Activated CD8-positive, alpha-beta T cell treated with anti-CD3 and anti-CD28 coated beads, Interleukin-2, amount 10 ng/mL, durations not matched to agents 7 days and 5 days (primary cell): ENCODE measurements at places on chromosomes 6 and 20. TPM values are rescaled to one million over a fixed set of nuclear protein-coding genes. Genes with fewer than 3 reads are reported as not detected.

RNF146 gene
- total RNA-seq, result 18.0 TPM

DNA sequence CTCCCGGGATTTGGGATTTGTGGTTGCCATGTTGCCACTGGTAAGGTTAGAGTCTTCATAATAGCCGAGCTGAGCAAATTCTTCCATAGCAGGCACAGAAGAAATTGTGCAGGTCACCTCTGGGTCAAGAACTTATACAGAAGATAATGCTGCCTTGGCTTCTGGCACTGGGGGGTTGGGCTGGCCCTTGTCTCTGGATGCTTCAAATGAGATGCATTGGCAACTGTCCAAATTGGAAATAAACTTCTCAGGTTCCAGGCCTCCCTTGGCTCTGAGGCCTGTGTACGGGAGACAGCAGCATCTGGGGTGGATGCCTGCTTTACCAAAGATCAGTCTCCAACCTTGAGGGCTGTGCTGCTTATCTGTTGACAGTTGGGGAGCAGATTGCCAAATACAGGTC is 26.2 kb downstream of the MYO6 start:
- DNase-seq, result no peak

GRCh38 chr6:136750696-136751521 is 41.4 kb downstream of the MAP3K5 start:
- no peak for DNase-seq

DNA sequence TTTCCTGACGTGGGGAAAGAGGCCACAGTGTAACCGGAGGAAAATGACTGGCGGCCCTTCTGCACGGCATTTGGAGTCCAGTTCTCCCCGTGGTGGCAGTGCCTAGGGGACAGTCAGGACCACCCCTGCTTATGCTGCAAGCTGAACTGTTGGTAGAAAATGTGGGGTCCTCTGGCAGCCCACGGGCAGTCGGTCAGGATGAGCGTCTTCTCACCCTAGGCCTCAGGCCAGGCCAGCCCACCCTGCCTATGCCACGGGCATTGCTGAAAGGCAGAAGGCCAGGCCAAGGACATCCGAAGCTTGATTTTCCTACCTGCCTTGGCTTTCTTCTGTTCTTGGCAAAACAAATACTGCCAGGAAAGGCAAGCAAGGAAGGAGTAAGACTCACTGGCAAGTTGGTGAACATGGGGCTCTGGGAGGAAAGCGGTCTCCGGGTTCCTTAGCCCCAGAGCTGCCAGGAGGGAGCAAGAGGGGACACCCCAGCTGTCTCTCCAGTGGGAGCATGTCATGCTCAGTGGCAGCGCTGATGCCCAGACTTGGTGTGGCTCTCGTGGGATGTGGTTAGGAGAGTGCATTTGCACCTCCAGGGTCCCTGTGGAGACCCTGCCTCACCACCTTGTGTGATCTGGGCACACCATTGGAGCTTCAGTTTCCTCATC is 311.6 kb downstream of the QKI start:
- DNase-seq, result no peak

DNA sequence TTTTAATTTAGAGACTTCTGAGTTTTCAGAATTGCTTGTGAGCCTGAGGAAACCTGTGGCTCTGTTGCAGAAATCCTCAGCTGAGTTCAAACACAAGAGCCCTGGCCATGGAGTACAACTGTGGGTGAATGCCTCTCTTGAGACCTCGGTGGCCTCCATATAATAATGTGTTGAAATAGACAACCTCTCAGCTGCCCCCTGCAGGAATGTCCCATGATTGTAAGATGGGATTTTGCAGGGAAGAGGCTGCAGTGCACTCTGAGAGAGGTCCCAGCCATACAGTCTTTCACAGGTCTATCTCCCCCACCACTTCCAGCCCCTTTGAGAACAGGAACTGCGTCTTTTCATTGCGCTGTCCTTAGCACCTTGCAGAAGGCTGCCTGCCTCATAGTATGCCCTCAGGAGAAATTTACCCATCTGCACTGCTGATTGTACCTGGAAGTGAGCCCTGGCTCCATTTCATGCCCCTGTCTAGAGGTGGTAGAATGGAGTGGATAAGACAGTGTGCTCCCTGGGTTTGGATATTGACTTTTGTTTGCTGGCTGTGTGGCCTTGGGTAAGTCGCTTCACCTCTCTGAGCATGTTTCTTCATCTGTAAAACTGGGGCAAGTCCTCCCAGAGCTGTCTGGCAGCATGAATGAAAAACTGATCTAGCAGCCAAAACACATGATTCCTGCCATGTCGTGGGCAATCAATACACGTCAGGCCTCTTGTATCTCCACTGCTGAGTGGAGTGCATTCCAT is 16.8 kb upstream of the CDH22 start:
- peak; percentile 33 for DNase-seq

GRCh38 chr6:26185802-26186201 is 98.6 kb downstream of the HFE start:
- DNase-seq, result no peak

DNA sequence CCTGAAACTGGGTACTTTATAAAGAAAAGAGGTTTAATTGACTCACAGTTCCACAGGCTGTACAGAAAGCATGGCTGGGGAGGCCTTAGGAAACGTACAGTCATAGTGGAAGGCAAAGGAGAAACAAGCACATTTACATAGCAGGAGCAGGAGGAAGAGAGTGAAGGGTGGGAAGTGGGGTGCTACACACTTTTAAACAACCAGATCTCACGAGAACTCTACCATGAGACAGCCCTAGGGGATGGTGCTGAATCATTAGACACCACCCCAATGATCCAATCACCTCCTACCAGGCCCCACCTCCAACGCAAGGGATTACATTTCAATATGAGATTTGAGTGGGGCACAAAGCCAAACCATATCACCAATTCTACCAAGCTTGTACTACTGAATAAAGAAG is 7.4 kb upstream of the FNDC1 start:
- DNase-seq, result no peak

GRCh38 chr6:153167907-153168306 is 36.8 kb upstream of the RGS17 start:
- no peak for DNase-seq

GRCh38 chr6:36717231-36717825 is 19.7 kb downstream of the RAB44 start:
- no peak for DNase-seq

DNA sequence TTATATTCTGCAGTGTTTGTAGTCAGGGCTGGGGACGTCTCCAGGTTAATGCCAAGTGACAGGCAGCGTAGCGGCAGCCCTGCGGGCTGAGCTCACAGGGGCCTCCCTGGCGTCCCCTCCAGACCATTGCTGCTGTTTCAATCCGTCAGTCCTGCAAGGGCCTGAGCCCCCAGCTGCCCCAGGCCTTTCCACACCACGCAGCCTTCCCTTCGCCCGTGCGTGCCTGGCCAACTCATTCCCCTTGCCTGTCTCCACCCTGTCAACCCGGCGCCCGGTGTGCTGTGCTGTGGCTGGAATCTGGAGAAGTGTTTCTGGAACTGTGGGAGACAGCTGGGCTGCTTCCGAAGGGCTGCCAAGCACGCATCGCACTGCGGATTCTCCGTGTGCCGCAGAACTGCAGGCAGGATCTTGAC is 11.9 kb downstream of the BHLHE23 start:
- no peak for DNase-seq

DNA sequence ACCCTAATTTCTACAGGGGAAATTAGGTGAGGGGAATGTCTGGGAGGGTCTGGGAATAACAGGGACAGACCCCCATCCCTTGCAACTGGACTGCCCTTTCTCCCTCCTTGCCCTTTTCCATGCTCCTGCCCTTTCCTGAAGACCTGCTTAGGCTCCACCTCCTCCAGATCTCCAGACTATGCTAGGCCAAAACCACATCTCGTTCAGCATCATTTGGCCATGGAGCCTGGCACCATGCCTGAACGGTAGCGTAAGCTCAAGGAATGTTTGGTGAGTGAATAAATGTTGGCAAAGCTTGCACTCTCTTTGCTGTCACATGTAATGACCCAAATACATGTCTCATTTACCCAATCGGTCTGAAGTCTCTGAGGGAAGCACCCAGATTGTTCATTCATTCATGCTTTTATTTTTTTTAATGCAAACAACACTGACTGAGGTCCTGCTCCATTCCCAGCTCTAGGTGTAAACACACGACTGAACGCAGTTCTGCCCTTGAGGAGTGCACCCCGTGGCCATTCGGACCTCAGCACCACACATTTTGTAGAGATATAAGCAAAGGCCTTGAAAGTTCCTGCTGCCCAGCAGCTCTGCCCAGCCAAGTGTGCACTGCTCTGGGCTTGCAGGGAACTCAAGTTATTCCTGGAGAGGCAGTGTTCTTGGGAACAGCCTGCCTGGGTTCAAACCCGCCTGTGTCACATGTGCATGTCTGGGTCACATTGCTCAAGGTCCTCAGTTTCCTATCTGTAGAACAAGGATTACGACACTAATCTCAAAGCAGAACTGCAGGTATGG is 1.1 kb upstream of the GRM4 start:
- no peak for DNase-seq

DNA sequence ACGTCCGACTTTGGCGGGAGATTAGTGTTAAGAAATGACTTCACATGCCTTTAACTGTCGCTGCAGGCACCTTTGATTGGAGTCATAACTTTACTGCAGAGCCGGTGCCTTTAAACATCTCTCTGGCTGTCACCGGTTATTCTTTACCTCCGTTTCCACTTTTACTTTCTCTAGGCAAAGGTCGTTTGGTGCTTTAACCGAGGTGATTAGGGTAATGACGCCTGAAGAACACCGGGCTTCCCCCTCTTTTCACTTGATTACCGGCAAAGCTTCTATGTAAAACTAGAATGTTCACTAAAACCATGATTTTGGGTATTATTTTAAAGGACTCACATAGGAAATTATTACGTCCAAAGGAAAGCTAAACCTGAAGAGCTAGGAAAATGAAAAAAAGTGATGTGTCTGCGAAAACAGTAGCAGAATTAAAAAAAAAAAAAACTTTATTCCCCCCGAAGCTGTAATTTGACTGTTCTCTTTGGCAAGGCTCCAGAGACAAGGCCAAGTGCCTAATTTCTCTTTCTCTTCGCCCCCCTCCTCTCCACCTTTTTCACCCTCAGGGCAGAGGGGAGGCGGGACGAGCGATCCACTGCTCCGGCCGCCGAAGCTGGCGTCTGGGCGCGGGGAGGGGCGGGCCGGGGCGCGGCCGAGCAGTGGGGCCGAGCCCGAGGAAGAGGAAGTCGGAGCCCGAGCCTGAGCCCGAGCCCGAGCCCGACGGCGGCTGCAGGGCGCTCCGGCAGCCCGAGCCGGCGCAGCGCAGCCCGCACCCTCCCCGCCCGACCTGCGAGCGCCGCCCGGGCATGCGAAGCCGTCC is at the start of gene PLEKHG1:
Gene PLEKHG1 (plus strand): TSS at position 687 of the 811 bp plus-strand sequence. CDS start 133,797 bp downstream, outside the sequence.
- peak; percentile 71 for DNase-seq
